HS-27A (cell line): ENCODE measurements at places on chromosomes 7 and 10.

- DNase-seq: no peak
Observed at GRCh38 chr7:51062222-51062987, 254.2 kb downstream of the COBL start.

GRCh38 chr7:73442903-73443500 is 9.4 kb downstream of the FZD9 start:
- DNase-seq: no peak

DNA sequence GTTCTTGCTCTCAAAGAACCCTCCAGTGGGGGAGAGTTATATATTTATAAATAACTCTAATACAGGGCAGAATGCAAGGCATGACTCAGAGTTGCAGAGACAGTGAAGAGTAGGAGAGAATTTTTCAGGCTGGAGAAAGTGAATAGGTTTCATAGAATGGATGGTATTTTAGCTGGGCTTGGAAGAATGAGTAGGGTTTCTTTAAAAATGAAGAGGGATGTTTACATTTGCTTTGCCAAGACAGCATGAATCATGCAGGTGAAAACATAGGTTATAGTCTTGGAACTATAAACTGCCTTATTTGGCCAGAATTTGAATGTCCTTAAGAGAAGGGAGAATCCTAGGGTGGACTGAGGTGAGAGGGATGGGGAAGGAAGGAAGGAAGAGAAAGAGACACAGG is 124.8 kb downstream of the CPED1 start:
- DNase-seq: no peak

DNA sequence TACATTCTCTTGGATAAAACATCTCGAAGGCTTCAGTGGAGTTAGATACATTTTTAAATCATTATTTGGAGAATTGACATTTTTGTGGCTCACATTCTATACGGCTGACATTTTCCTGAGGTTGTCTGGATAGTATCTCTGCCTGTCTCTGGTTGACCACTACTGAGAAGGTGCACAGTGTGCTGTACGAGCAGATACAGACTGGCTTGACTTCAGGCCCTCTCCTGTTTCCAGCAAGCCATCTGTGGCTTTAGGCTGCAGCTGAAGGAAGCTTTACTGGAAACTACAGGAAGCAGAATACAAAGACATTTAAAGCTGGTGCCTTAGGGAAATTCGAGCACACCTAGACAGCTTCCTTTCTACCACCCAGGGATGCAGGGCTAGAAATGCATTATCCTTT is 39.3 kb upstream of the RSU1 start:
- no peak for DNase-seq

GRCh38 chr7:90736968-90737939 is 141.1 kb downstream of the CDK14 start:
- DNase-seq: no peak

DNA sequence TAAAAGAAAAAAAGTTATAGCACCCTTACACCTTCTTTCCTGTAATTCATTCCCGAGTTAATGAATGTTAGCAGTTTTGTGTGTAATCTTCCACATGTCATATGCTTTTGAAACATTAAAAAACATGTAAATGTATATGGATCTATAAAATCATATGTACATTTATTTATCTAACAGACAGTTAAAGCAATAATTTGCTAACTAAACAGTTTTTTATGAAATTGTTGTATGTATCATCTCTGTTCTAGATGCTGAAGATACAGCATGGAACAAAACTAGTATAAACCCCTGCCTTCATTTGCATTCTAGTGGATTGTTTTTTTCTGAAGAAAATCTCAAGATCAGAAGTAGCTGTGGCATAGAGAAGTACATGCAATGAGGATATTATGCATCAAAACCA is 165.0 kb downstream of the POU6F2 start:
- DNase-seq: no peak
